Stimulated activated CD4-positive, alpha-beta T cell treated with anti-CD3 and anti-CD28 coated beads, Interleukin-15, amount 100 ng/mL, for 1 hour (primary cell): ENCODE measurements at places on chromosomes 16 and 17.

DNA sequence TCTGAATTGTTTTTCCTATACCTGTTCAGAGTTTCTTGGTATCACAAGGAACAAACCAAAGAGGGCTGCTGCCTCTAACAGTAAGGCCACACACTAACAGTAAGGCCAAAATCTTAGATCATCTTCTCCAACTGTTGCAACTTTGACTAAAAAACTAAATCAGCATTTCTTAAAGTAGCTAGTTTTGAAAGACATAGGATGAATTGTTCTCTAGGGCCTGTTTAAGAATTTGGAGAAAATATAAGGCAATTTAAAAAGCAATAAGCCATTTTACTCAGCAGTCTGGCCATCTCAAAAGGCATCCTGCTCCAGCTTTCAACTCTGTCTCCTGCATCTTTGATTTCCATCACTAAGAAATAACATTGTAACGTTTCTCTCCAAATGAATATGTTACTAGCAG, 105.0 kb upstream of the MON1B start:
- DNase-seq = no peak

DNA sequence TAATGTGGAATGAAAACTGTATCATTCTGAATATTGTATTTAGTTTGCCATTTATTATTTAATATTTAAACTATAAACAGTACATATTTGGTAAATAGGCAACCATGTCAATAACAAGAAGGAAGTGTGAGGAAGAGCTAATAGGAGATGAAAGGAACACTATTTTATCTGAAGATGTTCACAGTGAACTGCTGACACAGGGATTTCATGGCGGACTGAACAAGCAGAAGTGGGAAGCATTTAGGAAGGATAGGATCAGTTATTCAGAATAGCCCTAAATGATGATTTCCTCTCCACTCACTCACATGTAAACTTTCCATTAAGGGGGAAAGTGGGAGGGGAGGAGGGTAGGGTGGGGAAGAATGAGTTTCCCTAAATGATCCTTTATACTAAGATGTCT, 682.4 kb downstream of the TOX3 start:
- DNase-seq = no peak

GRCh38 chr17:8963014-8963413, 2.5 kb downstream of the PIK3R5 start:
- DNase-seq = no peak

- no peak for DNase-seq
Measured at GRCh38 chr17:10120109-10120485, 78.3 kb downstream of the GAS7 start.

- DNase-seq = no peak
Measured at GRCh38 chr16:57781741-57782606, 20.3 kb downstream of the KIFC3 start.

GRCh38 chr16:74448990-74449389, 27.7 kb upstream of the CLEC18B start:
- no peak for DNase-seq

GRCh38 chr17:1467898-1468492, 12.0 kb upstream of the CRK start:
- no peak for DNase-seq
